Fibroblast of skin of left biceps (primary cell): ENCODE measurements at places on chromosomes 3 and 15.

GRCh38 chr15:75350601-75351361 is 3.9 kb downstream of the NEIL1 start:
- DNase-seq = no peak

DNA sequence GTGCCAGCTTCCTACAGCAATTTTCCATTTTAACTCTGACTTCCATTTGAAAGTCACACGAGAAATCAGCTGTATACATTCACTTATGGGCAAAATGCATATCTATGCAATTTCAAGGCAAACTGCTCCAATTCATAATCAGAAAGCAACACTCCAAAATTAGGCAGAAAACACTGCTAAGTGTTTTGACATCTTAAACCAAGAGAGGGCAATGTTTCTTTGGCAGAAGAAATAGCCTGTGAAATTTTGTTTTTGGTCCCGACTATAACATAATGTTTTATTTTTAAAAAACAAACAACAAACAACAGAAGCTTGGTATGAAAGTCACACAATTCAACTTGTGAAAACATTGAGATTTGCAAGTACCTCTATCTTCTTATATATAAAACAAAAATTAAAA is 42.6 kb downstream of the GOLIM4 start:
- no peak for DNase-seq

- DNase-seq = no peak
Observed at GRCh38 chr15:45112591-45113379, 1.2 kb downstream of the DUOX2 start.

DNA sequence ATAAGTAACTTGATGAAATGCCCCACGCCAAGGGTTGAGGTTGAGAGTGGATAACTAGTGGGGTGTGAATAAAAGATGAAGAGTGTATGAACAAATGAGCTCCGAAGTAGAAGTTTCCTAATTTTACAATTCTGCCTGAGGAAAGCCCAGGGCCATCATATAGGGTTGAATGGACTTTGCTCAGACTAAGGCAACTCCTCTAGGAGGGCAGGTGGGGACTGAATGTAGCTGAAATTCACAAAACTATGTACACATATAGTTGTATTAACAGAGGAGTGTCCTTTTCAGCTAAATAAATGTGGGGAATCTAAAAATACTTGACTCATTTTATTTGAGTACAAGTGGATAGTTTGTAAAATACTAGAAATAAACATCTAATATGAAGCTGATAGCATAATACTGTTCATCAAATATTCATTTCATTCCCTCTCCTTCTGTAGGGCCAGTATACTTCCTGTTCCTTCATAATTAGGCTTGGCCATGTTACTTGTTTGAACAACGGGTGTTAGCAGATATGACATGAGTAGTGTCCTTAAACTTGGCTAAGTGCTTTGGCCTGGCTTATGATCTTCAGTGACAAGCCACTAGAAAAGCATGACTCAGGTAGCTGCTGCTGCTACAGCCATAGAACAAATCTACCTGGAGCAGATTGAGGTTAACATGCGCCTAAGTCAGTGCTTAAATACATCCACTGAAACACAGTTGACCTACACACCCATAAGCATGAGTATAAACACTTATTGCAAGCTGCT is 26.5 kb downstream of the PLSCR1 start:
- DNase-seq = no peak

GRCh38 chr15:48625126-48625525 is 20.4 kb downstream of the FBN1 start:
- no peak for DNase-seq

- no peak for DNase-seq
Observed at GRCh38 chr3:108227131-108227530, 4.9 kb upstream of the IFT57 start.

GRCh38 chr3:7144697-7145308 is 283.9 kb downstream of the GRM7 start:
- no peak for DNase-seq

- DNase-seq = no peak
Observed at GRCh38 chr3:61356685-61357084, 105.4 kb upstream of the FHIT start.

GRCh38 chr15:70907784-70908471 is 15.3 kb downstream of the LRRC49 start:
- DNase-seq = no peak

- DNase-seq = no peak
Observed at GRCh38 chr3:38493031-38493430, 3.1 kb upstream of the EXOG start.

DNA sequence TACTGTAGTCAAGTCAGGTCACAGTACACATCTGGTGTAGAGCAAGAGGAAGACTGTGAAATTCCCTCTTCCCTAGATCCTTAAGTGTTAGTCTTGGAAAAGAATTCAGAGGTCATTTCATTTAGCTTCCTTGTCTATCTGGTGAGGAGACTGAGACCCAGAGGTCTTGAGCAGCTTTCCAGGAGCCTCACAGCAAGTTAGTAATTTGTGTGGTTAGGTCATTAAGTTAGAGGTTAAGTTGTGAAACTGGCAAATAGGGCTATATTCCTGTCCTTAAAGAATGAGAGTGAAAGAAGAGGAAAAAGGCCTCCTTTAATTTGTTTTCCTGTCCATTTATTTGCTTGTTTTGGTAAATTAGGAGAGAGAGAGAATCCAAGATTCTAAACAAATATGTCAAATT is 9.0 kb downstream of the PODXL2 start:
- DNase-seq = no peak

- peak; percentile 1 for DNase-seq
Observed at GRCh38 chr3:142445816-142446254, 2.0 kb downstream of the XRN1 start.

DNA sequence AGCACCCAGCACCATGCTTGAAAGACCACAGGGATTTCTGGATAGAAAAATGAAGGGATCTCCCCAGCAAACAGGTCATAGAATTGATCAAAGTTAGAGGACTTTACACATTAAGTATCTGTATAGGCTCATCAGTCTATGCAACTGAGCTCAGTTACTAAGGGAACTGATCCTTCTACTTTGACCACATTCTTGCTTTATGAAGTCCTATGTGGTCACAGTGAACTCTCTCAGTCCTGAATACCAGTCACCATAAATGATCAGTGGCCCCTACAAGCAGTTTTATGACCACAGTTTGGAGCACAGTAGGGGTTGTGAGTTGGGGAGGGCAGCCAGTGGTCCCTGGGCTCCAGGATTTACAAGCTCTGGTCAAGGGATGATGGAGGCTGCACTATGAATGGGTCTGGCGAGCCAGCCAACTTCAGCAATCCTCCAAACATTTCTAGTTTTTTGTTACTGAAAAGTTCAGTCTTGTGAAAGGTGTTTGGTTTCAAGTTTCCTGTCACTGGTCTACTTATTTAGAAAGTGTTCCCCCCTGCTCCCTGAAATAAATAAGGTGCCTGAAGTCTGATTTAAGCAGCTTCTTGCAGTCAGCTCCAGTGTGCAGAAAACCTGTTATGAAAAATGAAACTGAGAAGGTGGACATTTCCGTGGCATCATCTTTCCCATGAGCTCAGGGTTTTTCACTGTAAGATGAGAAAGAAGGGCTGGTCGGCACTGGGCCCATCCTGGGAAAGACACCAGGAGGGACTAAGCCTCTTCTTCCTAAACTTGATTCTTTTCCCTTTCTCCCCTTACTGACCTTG is 75.5 kb downstream of the DAPK2 start:
- no peak for DNase-seq

GRCh38 chr3:17234382-17234781 is 349.6 kb downstream of the PLCL2 start:
- no peak for DNase-seq

- no peak for DNase-seq
Observed at GRCh38 chr15:66720206-66721010, 18.4 kb downstream of the SMAD6 start.

GRCh38 chr3:36013425-36013824 is 366.9 kb upstream of the STAC start:
- DNase-seq = no peak

- DNase-seq = no peak
Observed at GRCh38 chr3:71366988-71367604, 216.4 kb downstream of the FOXP1 start.

- no peak for DNase-seq
Observed at GRCh38 chr15:58495891-58496408, 64.2 kb downstream of the LIPC start.

- no peak for DNase-seq
Observed at GRCh38 chr15:61195116-61196002, 33.7 kb downstream of the RORA start.

DNA sequence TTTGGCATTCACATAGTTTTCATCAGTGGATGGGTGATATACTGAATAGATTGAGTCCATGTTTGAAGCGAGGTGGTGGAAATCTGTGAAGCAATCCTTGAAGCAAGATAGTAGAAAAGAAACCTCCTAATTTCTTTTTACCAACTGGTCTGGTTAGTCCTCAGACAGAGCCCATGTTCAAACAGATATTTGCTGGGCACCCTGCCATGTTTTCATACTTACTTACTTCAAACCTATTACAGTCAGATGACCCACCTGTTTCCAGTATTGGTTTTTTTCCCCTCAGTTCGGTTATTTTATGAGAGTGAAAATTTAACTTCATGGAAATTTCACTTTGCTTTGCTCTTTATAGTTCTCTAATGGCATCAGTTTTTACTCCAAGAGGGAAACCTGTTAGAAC is 23.7 kb downstream of the EXOSC7 start:
- DNase-seq = no peak

DNA sequence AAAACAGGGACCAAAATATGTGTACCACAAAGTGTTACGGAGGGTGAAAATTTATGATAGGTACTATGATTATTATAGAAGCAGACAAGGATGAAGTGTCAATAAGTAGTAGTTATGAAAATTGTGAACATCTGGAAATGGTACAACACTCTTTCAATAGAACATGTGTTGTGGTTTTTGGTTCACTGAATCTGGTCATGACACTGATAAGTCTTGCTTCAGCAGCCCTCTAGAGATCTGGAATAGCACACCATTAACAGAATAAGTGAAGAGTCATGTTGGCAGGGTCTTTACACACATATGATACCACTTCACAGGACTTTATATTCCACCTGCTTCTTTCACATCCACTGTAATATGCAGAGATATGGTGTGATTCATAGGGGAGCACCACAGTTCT is 985.2 kb upstream of the SEMA6D start:
- no peak for DNase-seq

DNA sequence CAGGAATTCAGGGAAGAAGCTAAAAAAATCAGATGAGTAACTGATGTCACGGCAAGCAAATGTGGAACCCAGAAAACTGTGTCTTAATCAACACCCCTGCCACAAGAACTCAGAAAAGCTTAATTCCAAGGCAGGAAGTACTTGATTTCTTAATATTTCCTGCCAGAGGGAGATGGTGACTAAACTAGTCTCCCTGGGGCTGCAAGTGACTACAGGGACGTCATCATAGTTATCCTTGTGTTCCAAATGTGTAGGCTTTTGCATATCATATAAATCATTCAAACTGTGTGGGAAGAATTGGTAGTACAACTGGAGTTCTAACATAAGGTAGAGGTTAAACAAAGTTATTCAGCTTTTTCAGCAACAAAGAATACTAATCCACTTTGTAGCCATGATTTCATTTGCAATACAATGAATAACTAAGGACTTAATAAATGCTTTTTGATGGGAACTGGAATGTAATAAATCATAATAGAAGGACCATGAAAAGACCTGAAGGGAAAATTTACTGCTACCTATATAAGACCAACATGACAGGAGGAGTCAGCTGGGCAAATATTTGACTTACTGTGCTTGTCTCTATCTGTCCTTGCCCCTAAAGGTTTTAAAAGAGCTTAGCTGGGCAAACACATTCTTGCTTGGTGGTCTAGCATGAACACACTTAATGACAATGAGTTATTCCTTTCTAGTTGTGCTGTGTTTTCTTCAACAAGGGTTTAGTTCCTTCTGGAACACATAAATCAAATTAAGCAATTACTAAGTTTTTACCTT is 76.0 kb upstream of the NECTIN3 start:
- DNase-seq = peak; percentile 39

- no peak for DNase-seq
Observed at GRCh38 chr15:40958146-40958545, 4.9 kb downstream of the CHAC1 start.

DNA sequence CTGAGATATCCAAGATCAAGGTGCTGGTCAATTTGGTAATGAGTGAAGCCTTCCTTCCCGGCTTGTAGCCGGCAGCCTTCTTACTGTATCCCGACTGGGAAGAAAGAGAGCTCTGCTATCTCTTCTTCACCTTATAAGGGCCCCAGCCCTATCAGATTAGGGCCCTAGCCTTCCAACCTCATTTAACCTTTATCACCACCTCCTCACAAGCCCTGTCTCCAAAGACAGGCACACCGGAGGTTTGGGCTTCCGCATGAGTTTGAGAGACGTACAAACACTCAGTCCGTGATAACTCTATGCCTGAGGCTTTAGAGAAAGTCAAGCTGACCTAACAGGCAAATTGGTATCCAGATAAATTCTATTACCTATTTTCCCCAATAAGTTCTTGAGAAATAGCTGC is 243.9 kb downstream of the OPA1 start:
- DNase-seq = no peak
